ENCODE measurements at places on chromosomes 5 and 9.
A peak's percentile ranks its signal among the peaks of the same experiment; 100 is the strongest.

DNA sequence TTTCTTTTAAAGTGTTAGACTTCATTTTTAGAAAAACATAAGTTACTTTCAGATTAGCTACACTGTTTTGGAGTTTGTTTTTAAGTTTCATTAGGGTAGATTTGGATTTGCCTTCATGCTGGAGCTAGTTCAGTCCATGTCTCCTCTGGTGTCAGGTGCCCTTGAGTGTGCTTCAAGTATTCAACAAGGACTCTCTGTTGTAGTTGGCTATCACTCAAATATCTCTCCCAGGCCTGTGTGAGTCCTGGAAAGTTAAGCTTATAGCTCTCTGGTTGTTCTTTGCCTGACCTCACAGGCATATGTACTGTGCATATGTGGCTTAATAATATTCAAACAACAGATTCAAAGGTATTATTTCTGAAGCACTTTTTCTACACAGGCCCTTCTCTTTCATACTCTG is 45.4 kb downstream of the PTBP3 start:
- no peak for DNase-seq

DNA sequence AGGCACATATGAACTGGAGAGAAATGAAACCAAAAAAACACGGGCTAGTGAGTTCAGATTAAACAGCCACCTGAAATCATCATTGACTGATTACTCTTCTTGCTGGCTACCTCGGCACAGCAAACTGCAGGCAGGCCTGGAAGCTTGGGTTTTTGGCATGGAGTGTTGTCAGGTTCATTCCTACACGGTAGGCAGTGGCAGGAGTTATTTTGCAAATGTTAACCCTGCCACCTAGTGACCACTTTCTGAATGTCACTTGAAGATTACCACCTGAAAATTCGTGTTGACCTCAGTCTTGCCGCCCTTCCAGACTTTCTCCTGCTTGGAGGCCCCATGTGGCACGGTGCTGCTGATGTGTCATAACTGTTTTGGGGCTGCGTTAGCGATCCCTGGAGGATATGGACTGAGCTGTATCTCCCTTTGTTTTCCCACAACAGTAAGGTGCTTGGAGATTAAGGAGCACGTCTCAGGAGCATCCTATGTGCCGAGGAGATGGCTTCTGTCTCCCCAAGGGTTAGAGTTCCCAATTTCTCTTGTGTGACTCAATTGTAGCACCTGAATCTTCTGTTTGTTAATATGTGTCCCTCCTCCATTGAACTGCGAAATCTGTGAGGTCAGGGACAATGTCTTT is 12.7 kb upstream of the CD180 start:
- peak; percentile 80 for DNase-seq

GRCh38 chr5:74056107-74056788 is 430.3 kb downstream of the ARHGEF28 start:
- no peak for DNase-seq

DNA sequence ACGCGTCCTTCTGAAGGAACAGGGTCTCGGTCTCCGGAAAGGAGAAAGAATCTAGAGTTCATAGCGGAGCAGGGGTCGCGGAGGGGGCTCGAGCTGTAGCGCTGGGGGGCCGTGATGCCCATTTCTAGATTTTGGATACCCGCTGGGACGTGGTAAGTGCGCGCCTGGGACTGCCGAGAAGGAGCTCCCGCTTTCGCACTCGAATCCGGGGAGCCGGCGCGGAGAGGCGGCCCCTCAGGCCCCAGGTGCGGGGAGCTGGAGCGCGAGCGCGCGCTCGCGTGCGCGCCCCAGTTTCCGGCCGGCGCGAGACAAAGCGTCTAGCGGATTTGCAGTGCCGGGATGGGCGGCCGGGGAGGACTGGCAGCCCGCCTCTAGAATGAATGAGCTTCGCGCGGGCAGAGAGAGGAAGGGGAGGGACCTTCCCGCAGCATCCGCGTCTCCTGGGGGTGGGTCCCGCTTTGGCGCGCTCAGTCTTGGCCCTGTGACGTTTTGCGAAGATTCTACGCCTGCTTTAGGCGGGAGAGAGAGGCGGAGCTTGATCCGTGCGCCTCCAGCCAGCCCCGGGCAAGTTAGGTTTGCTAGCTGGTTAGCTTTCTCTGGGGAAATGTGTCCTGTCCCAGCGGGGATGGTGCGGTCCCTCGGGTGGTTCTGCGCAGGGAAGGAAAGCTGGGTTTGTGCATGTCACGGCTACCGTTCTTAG is 1.2 kb downstream of the LMNB1 start:
- peak; percentile 90 for DNase-seq

- DNase-seq: no peak
Measured at GRCh38 chr9:127112735-127113161, 9.7 kb downstream of the ANGPTL2 start.

DNA sequence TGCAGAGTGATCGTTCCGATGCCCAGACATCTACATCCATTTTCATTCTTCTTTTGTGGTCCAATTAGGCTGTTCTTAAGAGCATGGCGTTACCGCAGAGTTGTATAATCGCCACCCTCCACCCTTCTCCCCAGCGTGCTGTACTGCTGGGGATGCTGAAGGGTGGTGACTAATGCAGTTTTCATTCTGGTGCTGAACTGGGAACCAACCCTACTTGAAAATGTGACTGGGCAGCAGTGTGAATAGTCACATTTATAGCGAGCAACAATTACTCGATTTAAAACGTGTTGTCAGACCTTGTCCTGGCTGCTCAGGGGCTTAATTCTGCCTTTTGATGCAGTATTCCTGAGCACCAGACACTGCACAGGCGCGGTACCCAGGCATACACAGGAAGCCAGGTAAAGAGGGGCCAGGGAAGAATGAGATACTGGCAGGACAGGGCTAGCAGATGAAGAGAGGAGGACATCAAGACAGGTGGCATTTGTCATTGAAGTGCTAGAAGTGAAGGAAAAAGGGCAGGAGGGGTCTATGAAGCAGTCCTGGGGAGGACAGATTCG is 719 bp upstream of the ISCA1 start:
- peak; percentile 63 for DNase-seq

- DNase-seq: no peak
Measured at GRCh38 chr5:139847091-139847490, 51.5 kb downstream of the PSD2 start.

GRCh38 chr9:137311171-137311985 is 9.3 kb upstream of the NRARP start:
- peak; percentile 88 for DNase-seq

GRCh38 chr5:135013947-135014570 is 20.0 kb downstream of the PITX1 start:
- no peak for DNase-seq

DNA sequence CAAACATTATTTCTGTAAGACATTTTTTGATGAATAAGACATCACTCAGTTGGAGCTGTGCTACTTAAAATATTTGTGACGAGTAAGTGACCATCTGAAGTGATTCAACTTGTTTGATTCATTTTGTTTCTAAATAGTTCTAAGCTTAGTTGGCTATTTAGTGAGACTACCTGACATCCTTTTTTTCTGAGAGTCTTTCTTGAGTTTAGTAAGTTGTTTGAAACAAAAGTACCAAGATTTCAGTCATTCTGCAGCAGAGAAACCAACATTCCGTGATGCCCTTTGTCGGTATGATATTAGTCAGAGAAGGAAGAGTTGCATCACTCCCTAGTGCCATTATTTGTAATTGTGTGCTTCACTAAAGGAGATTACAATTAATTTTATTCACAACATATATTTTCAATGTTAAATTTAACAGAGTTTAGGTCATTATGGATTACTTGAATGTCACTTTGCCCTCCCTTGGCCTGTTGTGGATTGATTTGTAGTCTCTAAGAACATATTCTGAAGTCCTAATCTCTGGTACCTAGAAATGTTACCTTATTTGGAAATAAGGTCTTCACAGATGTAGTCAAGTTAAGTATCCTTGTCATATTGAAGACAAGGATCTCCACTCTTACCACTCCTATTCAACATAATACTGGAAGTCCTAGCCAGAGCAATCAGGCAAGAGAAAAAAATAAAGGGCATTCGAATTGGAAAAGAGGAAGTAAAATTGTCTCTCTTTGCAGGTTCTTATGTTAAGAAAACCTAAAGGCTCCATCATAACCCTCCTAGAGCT is 212.2 kb downstream of the PCSK1 start:
- no peak for DNase-seq

- DNase-seq: no peak
Measured at GRCh38 chr5:1205255-1206180, 4.1 kb downstream of the SLC6A19 start.

- no peak for DNase-seq
Measured at GRCh38 chr9:137836831-137837241, 40.7 kb upstream of the CACNA1B start.

GRCh38 chr9:131180454-131180853 is 55.1 kb downstream of the NUP214 start:
- DNase-seq: no peak

DNA sequence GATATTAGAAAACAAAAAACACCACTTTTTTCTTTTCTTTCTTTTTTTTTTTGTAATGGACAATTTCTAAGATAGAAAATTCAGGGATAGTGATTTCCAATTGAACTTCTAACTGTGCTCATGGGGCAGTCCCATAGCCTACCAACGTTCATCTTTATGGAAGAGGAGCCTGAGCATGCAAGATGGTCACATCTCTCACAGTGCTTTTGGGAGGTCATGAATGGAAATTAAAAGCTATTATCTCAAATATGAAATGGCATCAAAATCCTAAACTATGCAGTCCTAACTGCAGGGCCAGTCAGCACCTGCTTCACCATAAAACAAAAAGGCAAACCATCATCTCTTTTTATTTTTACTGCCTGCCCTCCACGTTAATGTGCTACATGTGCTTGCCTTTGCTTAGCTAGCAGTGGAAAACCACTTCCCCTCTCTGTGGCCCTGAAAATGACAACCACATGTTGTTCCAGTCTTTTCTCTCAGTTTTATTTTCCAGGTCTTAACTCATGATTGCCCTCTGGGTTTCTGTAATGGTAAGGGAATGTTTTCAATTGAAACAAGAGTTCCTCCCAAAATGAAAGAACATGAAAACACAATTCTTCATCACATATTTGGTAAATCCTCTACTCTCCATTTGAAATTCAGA is 16.7 kb downstream of the IFNB1 start:
- no peak for DNase-seq

- DNase-seq: no peak
Measured at GRCh38 chr5:19047277-19047676, 940.7 kb downstream of the CDH18 start.

DNA sequence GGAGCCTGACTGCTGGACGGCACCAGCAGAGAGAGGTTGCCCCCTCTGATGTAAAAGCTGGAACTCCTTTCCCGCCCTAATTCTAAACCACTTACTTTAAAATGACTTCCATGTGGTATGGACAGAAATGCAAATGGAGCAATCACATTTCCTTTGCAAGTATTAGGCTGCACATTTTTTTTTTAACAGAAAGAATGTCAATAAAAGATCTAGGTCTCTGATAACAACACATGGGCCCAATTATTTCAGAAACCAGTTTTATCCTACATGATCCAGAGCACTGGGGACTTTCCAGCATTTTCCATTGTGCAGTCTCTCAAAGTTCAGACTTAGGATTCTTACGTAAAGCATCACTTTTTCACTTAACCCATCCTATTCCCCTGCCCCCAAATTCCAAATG is 203.7 kb downstream of the NXNL2 start:
- no peak for DNase-seq

- DNase-seq: no peak
Measured at GRCh38 chr9:91503673-91504081, 80.0 kb upstream of the NFIL3 start.

GRCh38 chr5:156920042-156920860 is 42.8 kb downstream of the TIMD4 start:
- DNase-seq: no peak

GRCh38 chr5:29277642-29278041 is 1915.8 kb upstream of the CDH6 start:
- no peak for DNase-seq

GRCh38 chr9:81656004-81656403 is 33.3 kb downstream of the TLE1 start:
- no peak for DNase-seq

- DNase-seq: no peak
Measured at GRCh38 chr5:147504011-147504410, 5.9 kb downstream of the DPYSL3 start.

- DNase-seq: no peak
Measured at GRCh38 chr9:5884191-5884590, 6.5 kb upstream of the MLANA start.

DNA sequence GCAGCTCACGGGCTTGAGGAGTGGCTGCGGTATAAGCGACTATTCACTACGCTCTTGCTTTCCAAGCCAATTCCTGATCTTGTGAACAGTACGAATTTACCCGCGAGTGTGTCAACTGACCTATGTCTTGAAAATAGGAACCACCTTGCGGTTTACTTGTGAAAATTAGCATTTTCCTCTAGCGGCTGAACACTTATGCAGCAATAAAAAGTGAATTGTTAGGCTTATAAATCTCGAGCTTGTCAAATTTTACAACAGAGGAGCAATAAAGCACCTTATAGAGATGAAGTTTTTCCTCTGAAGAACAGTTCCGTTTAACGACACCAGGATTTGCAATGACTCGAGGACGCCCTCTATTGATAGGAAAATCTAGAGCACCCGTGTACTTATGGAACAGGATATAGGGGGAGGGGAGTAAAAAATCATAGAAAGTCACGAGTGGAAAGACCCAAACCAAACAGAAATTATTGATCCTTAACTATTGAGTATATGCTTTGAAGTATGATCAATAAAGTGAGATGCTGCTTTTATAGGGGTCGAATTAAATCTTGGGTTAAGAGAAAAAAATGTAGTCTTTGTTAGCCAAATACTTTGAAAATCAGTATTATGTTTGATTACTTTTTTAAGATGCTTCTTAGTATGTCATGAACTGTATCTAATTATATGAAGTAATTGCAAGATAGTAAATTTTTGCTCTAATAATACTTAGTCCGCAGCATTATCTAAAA is 1.9 kb upstream of the RGMB start:
- DNase-seq: peak; percentile 92

GRCh38 chr9:69317894-69318293 is 7.1 kb upstream of the ENTREP1 start:
- no peak for DNase-seq

- no peak for DNase-seq
Measured at GRCh38 chr5:82480331-82480730, 202.2 kb upstream of the RPS23 start.

All from LoVo (cell line).